Panc1 (cell line): ENCODE measurements at places on chromosomes 7 and 10.
A peak's percentile ranks its signal among the peaks of the same experiment; 100 is the strongest.

DNA sequence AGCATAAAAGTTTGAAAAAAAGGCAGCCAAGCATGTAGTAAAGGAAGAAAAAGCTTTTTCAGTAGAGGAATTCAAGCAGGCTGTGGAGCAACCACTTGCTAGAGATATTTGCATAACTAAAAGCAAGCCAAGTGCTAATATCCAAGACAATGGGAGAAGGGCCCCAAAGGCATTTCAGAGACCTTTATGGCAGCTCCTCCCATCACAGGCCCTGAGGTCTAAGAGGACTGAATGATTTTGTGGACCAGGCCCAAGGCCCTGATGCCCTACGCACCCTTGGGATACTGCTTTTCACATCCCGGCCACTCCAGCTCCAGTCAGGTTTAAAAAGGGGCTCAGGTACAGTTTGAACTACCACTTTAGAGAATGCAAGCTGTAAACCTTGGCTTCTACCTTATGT is 261.7 kb upstream of the SEMA3C start:
- no peak for DNase-seq

GRCh38 chr10:73439605-73440312 is 6.4 kb upstream of the MSS51 start:
- no peak for DNase-seq

DNA sequence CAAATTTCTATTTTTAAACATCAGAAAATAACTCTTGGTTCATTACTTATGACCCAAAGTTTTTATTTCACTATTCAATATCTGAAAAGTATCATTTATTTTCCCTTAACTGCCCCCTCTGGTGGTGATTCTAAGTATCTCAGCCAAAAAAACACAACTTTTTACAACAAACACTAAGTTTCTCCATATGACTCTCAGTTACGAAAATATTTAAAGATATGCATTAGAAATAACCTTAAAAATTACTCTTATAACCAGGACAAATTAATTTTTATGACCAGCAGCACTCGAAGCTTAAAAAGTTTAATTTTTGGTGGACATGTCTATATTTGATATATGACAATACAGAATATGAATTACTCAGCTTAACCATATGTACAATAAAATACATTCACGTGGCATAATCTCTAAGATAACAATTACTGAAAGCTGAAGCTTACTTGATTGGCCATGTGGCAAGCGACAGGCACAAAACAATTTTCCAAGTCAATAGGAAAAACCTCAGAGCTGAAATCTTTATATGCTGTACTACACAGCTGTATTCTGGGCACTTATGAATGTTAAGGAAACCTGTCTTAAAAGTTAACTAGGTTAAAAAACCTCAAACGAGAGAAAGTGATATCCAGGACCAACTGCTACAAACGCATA is 2.3 kb downstream of the HNRNPA2B1 start:
- DNase-seq, result no peak

- DNase-seq, result no peak
Observed at GRCh38 chr10:7111561-7111960, 299.3 kb downstream of the SFMBT2 start.

DNA sequence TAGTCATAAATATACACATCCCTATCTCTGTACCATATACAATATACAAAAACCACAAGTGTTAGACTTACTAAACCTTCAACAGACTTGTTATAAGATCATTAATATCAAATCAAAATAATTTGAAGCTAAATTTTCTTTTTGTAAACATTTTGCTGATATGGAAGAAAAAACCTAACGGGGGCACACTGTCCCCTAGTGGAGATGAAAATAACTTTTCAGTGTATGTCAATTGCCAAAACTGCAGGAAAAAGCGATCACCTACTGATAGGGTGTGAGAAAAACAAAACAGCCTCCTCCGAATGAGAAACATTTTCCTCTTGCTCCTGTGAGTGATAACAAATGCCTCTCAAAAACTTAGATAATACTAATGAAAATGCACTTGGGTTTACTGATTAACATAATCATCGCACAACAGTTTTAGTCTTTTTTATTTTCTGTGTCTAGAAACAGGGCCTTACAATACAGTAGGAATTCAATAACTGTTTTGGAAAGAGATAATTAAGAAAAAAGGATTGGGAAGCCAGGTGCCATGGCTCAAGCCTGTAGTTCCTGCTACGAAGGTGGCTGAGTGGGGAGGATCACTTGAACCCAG is 322.7 kb downstream of the CRPPA start:
- peak; percentile 8 for DNase-seq

- DNase-seq, result no peak
Observed at GRCh38 chr7:130423501-130424037, 17.2 kb downstream of the CEP41 start.

- no peak for DNase-seq
Observed at GRCh38 chr10:13401142-13401541, 53.0 kb upstream of the SEPHS1 start.

- DNase-seq, result no peak
Observed at GRCh38 chr7:15602236-15602635, 40.4 kb upstream of the AGMO start.
